Stimulated activated CD8-positive, alpha-beta memory T cell treated with anti-CD3 and anti-CD28 coated beads, Interleukin-7, amount 100 ng/mL, for 1 hour (primary cell): ENCODE measurements at places on chromosomes 5 and 9.
A peak's percentile ranks its signal among the peaks of the same experiment; 100 is the strongest.

DNA sequence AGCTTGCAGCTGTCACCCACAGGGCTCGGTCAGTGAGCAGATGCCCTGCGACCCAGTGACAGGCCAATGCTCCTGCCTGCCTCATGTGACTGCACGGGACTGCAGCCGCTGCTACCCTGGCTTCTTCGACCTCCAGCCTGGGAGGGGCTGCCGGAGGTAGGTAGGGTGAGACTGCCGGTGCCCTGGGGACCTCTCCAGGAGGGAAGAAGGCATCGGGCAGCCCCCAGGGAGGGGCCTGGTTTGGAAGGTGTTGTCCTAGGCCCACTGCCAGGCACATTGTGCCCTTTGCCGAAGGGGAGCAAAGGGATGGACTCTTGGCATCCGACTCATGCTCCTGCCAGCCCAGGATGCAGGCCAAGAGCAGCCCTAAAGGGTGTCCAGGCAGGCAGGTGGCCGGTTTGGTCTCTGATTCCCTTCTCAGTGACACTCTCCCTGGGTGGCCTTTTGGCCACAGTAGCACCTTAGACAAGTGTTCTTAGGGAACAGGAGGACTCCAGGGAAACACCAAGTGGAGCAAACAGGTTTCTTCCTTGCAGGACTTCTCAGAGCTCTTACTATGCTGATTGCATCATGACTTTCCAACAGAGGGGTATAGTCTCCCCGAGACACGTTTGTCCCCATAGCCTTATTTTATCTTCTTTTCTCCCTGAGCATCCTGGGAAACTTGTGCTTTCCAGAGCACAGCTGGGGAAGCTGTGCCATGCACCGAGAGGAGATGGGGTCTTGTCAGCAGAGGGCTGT is 28.1 kb upstream of the AIF1L start:
- no peak for DNase-seq

DNA sequence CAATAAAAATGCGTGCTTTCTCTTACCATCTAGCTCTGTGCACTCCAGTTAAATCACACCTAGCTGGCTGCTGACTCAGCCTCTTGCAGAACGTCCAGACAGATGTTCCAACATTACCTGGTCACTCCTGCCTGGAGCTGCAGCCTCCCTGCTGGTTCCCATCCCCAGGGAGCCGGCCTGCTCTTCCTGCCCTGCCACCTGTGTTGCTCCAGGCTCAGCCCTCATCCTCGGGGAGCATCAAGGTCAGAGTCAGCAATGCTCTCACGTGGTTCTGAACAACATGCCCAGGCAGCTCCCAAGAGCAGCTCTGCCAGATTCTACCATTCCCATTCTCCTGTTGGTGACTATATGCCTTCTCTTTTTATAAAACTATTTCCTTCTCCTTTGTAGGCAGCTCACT is 81.3 kb downstream of the GADD45G start:
- DNase-seq, result no peak

DNA sequence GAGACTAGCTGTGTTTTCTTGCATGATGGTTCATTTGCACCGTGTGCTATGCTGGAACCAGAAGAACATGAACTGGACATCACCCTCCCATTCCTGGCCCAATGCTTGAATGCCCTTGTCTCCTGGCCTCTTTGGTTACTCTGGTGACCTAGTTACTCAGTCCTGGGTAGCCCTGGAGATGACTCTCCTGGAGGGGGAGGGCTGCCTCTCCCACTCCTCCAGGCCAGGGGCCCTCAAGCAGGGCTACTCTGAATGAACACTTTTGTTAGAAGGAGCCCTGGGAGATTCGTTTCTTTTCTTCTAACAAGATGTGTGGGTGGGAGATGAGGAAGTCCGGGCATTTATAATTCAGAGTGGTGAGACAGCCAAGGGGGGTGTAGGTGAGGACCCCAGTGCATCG is 12.0 kb upstream of the NKX2-5 start:
- DNase-seq, result no peak

- DNase-seq, result no peak
These were observed 116.1 kb downstream of the DCP2 start for GRCh38 chr5:113092683-113093082.

GRCh38 chr5:124546643-124547042 is 199.8 kb downstream of the ZNF608 start:
- no peak for DNase-seq

GRCh38 chr5:97164846-97165245 is 18.2 kb downstream of the RIOK2 start:
- no peak for DNase-seq

GRCh38 chr5:77086689-77087483 is at the start of gene ZBED3:
TSS of gene ZBED3 (minus strand) at chr5:77087285. CDS start at chr5:77077878, 9,407 bp downstream.
- peak; percentile 29 for DNase-seq

DNA sequence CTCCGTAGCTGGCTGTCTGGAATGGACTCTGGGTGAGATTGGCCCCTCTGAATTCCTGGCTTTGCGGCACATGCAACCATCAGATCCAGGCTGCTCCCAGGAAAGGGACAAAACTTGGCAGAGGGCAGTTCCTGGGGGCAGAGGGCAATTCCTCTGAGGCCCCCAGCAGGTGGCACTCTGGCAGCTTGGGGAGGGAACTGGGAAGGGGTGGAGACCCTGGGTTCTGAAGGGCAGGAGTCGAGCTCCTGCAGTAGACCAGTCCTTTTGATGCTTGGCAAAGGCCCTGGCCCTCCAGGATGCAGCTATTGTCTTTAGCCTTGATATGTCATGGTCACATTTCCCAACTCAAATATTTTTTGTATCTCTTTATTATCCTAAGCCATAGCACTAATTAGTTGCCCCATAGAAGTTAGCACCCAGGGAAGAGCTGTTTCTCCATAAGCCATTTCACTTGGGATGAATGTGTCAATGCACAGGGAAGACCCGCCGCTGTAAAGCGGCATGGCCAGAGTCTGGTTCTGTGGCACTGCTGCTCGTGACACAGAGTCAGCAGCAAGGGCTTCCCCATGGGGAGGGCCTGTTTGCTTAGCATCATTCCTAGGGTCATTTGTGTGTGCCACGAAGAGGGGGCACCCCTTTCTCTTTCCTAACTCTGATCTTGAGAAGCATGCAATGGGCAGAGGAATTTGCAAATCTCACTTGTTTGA is 51.2 kb upstream of the CDK20 start:
- DNase-seq, result no peak

DNA sequence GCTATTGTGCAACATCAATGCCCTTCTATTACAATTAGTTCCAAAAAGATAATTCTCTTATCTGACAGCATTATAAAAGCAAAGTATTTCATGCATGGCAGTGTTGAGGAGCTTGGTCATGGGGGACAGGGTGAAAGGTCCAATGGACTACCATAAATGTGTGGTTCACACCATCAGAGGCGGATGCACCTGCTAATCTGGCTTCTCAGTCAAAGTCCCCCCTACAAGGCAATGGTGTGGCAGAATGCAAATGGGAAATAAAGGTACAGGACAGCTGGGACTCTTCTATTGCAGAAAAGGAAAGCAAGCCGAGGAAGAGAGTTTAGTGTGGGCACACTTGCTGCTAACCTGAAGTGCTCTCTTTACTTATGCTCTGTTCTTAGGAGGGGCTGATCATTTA is 369.1 kb downstream of the NDUFS4 start:
- DNase-seq, result no peak

- no peak for DNase-seq
These were observed 36.3 kb upstream of the CDKN2B start for GRCh38 chr9:22045423-22045822.

GRCh38 chr9:120862452-120862851 is 14.5 kb downstream of the PHF19 start:
- no peak for DNase-seq

DNA sequence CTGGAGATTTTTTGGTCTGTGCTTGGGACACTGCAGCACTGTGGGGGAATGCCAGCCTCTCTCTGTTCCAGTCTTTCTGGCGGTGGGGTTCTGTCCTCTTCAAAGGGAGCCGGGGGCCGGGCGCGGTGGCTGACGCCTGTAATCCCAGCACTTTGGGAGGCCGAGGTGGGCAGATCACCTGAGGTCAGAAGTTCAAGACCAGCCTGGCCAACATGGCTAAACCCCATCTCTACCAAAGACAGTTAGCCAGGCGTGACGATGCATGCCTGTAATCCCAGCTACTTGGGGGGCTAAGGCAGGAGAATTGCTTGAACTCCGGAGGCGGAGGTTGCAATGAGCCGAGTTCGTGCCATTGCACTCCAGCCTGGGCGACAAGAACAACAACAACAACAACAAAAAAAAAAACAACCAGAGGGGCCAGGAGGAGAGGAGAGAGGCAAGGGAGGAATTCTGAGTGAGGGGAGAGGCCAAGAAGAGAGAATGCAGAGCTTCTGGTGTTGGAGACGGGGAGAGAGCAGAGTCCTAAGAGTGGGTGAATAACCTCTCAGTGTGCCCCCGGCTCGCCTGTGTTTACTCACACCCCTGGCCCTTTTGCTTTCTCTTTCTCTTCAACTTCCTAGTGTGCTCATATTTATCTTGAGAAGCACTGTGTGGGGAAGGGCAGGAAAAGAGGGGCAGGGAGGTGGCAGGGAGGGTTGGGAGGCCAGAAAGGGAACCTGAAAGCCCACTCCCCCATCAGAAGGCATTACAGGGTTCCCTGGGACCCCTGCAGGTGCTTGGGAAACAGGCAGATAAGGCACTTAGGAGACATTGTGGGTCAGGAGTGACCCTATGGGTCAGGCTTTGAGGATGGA is 3.2 kb upstream of the SET start:
- DNase-seq, result no peak
